ENCODE measurements at places on chromosomes 3 and 15. TPM values are rescaled to one million over a fixed set of nuclear protein-coding genes. Genes with fewer than 3 reads are reported as not detected.
A peak's percentile ranks its signal among the peaks of the same experiment; 100 is the strongest.

GRCh38 chr15:85927931-85928537 is 133.3 kb upstream of the KLHL25 start:
- DNase-seq = no peak

GRCh38 chr3:73024836-73025235 is 28.2 kb downstream of the PPP4R2 start:
- no peak for DNase-seq

DNA sequence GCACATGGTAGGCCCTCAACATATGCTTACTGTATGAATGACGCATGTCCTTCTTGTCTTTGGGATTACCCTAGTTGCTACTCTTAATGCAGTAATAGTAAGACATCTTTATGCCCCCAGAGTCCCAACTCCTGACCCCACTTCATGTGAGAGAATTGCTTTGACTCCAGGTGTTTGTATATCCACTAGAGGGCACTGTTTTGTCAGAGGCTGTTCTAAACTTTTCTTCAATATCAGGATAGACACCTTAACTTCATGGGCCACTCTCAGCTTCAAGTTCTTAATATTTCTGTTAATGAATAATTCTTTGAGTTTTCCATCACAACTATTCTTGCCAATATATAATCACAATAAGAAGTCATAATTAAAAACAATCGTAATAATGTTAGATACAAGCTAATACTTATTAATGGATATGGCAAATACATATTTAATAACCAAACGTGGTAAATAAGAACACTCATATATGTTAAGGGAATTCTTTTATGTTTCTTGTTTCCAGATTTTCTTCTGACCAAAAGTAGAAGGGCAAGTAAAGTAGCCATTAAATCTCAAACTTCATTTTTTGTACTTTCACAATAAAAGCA is 337.2 kb upstream of the DNAJC19 start:
- DNase-seq = no peak

DNA sequence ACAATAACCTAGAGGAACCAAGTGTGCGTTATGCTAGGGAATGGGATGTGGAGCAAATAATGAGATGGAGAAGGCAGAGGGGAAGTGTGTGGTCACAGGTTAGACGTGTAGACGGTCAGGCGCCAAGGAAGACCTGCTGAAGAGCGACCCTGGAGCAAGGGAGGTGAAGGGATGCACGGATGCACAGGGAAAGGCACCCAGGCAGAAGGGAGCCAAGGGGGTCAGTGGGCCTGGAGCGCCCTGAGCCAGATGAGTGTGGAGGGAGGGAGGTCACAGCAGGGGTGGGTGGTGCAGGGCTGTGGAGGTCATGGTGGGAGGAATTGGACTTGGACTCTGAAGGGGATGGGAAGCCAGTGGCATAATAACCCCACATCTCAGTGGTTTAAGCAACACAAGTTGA is 70.2 kb downstream of the SLC6A1 start:
- DNase-seq = no peak

DNA sequence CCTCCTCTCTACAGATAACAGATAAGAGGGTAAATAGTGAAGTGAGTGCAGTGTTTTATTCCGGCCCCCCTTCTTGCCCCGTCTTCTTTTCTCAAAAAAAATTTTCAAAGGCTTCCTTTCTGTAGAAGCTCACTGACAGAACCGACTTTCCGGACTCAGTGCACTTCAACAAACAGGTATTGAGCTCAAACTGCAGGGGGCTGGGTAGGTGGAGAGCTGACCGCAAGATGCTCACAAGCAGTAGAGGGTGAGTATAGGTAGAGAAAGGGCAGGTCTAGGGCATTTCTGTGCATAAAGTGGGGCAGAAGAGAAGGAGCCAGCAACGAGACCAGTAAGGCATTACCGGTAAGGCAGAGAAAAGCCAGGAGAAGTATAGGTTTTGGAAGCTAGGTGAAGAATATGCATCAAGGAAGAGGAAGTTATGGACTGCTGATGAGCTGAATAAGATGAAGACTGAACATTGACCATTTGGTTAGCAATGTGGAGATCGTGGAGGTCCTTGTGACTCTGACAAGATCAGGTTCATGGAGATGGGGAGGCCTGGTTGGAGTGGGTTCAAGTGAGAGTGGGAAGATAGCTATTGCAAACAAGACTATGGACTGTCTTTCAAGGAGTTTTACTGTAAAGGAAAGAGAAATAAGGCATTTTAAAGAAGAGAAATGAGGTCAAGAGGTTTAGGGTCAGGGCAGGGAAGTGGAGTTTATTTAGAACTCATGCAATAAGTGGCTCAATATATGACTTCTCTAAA is 97.4 kb downstream of the ST6GAL1 start:
- DNase-seq = no peak

GRCh38 chr15:80436511-80437307 is 32.5 kb downstream of the ARNT2 start:
- no peak for DNase-seq

GRCh38 chr3:72386327-72387000 is 461.8 kb downstream of the SHQ1 start:
- DNase-seq = no peak

DNA sequence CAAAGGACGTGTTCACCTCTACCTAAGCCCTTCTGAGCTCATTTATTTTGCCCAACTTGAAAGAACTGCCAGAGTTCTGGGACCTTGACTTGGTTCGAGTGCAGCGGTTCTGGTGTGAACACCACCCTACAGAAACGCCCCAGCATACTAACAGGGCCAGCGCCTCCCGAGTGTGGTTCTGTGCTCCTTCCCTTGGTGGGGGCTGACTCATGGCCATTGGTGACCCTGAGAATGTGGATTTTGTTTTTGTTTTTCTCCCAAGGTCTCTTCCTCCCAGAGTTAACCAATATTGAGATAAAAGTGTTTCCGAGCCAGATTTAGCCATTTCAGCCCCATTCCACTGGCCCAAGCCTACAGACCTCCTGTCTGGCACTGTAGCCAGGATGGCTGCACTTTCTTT is 27.9 kb downstream of the SEMA7A start:
- DNase-seq = no peak

GRCh38 chr3:10623578-10624275 is 118.3 kb upstream of the ATP2B2 start:
- no peak for DNase-seq

GRCh38 chr3:180870008-180870699 is 42.3 kb upstream of the FXR1 start:
- no peak for DNase-seq

GRCh38 chr3:134361162-134361835 is 12.9 kb downstream of the AMOTL2 start:
- DNase-seq = no peak

GRCh38 chr3:188212308-188212969 is 58.5 kb downstream of the LPP start:
- DNase-seq = no peak

DNA sequence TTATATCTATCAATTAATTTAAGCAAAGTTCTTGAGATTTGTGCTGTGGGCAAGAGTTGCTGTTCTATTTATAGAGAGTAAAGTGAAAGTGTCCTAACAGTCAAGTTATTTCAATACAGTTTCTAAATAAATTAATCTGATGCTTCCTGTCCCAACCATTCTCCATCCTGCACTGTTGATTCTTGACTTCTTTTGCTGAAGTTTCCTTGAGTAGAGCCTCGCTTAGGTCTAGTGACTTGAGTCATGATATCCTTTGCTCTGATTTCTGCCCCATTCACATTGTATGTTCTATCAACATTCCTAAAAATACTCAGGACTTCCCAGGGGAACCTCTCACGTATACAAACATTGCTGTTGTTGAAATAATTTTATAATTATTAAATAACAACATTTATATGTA is 498.4 kb upstream of the ALCAM start:
- DNase-seq = no peak

DNA sequence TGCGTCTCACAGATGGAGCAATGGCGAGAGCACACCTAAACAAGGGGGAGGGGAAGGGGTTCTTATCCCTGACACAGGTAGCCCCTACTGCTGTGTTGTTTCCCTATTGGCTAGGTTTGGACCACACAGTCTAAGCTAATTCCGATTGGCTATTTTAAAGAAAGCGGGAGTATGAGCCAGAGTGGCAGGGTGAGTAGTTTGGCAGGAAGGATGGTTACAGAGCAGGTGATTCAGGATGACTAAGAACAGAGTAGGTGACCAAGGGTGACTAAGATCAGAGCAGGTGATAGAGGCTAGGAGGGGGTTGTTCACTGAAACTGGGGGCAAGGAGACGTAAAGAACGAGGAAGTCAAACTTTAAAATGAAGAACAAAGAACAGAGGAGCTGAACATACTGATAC is 511.8 kb downstream of the EDEM1 start:
- no peak for DNase-seq

DNA sequence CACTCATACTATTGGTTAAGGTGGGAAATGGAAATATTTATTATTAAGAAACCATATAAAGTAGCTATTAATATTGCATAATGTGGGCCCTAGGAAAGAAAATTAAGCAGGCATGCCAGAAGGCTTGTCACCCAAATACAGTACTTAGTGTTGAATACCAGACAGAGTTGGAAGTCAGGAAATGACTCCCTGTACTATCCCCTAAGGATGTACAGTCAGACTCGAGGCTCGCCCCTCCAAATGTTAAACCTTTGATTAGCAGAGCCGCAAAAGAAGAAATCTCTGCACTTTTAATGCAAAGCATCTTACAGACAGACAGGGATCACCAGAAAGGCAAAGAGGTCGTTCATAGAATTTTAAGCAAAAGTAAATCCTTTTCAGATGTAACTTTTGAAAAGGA is 11.3 kb upstream of the RBSN start:
- DNase-seq = no peak

GRCh38 chr15:67850994-67851571 is 11.2 kb upstream of the RNU6-1 start:
- DNase-seq = no peak

- DNase-seq = no peak
Observed at GRCh38 chr3:34213478-34213877, 415.0 kb downstream of the PDCD6IP start.

DNA sequence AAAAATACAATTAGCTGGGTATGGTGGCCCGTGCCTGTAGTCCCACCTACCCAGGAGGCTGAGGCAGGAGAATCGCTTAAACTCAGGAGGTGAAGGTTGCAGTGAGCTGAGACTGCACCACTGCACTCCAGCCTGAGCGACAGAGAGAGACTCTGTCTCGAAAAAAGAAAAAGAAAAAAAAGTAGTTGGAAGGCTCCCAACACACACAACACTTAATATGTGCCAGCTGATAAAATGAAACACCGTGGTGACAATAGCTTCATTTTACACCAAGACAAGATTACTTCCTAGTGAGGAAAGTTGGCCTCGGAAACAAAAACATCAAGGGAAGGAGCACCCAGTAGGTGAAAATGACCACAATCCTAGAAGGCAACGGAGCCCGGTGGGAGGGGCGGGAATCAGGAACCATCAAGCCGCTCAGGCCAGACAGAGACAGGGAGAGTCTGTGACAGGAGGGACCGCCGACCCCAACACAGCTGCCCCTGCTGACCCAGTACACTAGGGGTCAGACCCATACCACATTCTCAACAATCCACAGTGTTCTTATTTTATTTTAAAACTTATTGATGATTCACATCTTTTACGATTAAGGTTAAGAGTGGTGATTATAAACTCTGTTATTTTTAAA is 54.5 kb upstream of the OCA2 start:
- no peak for DNase-seq

GRCh38 chr3:138180375-138181029 is 5.8 kb upstream of the DBR1 start:
- DNase-seq = no peak

DNA sequence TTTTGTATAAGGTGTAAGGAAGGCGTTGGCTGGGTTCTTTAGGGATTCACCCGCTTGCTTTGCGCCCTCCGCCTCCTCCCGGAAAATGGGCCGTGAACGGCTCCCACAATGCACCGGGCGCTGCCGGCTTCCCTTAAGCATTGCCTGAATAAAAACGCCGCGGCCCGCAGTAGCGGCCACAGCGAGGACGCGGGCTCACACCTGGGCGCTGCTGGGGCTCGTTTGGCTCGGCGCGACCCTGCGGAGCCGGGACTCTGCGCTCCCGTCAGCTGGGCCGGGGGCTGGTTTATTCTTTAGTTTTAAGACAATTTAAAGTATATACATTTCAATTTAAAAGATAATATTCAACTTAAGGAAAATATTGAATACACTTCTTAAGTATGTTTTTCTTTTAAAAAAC is 343.5 kb upstream of the RGMA start:
- no peak for DNase-seq

GRCh38 chr3:14299767-14300166 is 102.6 kb upstream of the SLC6A6 start:
- no peak for DNase-seq

DNA sequence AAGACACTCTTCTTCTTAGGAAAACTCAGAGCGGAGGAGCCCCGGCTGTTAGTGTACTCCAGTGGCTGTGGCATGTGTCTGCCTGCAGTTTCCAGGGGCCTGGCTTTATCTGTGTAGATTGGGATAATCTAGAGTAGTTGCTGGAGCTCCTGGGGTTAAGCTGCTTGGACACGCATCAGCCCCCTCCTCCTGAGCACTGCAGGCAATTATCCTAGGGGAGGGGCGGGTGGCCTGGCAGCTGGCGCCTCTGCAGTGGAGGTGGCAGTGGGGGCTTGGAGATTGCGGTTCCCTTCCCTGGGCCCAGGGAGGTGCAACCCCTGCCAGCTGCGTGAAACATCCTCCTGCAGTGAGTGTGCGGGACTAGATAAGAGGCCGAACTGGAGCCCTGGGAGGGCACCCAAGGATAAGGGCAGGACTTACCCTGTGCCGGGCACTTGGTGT is 68.2 kb downstream of the EFCAB12 start:
- DNase-seq = no peak

GRCh38 chr3:128430301-128430700 is 36.4 kb downstream of the DNAJB8 start:
- no peak for DNase-seq

- no peak for DNase-seq
Observed at GRCh38 chr3:146339349-146339748, 88.4 kb upstream of the PLSCR4 start.

- no peak for DNase-seq
Observed at GRCh38 chr3:54901906-54902685, 25.8 kb downstream of the LRTM1 start.

GRCh38 chr15:44545913-44546802 is 9.2 kb downstream of the EIF3J start:
- no peak for DNase-seq

- no peak for DNase-seq
Observed at GRCh38 chr15:58627046-58627445, 122.5 kb downstream of the ADAM10 start.

- DNase-seq = peak; percentile 28
Observed at GRCh38 chr3:56917361-56918110, 115.8 kb upstream of the ARHGEF3 start.

GRCh38 chr15:77069521-77070121 is 1.3 kb downstream of the TSPAN3 start:
- DNase-seq = no peak

DNA sequence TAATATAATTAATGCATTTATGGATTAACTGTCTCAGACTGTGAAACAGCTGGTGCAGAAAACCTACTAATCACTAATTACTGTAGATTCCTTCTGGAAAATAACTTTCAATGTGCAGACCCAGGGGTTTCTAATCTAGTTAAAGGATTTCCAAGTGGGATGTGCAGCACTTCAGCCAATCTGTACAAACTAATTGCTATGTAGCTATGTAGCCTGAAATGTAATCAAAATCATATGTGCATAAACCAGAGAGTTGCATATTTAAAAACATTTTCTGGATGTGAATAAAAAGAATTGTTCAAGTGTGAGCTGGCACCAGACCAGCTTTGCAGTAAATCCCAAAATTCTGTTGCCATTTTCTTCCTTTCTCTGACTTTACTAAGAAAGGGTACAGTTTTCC is 127.5 kb upstream of the CD96 start:
- DNase-seq = no peak

Gene GOLGA6L1
- not detected for total RNA-seq

Gene DPPA2
- total RNA-seq = not detected

Gene CAND2
- 0.22 TPM for total RNA-seq

Gene CEP70
- total RNA-seq = 5.9 TPM

Gene TMEM158
- not detected for total RNA-seq

Gene RARB
- total RNA-seq = not detected

Gene XRN1
- total RNA-seq = 55.0 TPM

Gene GABRB3
- not detected for total RNA-seq
